ENCODE measurements at places on chromosomes 12 and 14. TPM values are rescaled to one million over a fixed set of nuclear protein-coding genes. Genes with fewer than 3 reads are reported as not detected.
A peak's percentile ranks its signal among the peaks of the same experiment; 100 is the strongest.

GRCh38 chr14:104735830-104736642, 12.0 kb downstream of the ADSS1 start:
- DNase-seq = peak; percentile 68

GRCh38 chr12:15774819-15775218, 14.4 kb downstream of the EPS8 start:
- peak; percentile 51 for DNase-seq

- no peak for DNase-seq
Measured at GRCh38 chr12:7879246-7879645, 6.5 kb upstream of the SLC2A14 start.

- no peak for DNase-seq
Measured at GRCh38 chr12:110249716-110250225, 31.3 kb upstream of the ATP2A2 start.

- no peak for DNase-seq
Measured at GRCh38 chr12:40435251-40435650, 210.5 kb downstream of the LRRK2 start.

- DNase-seq = no peak
Measured at GRCh38 chr14:100739306-100739705, 12.6 kb downstream of the DLK1 start.

GRCh38 chr12:65415826-65416225, 137.3 kb downstream of the MSRB3 start:
- DNase-seq = peak; percentile 58

BCAT1 gene
- total RNA-seq = 683 TPM

DNA sequence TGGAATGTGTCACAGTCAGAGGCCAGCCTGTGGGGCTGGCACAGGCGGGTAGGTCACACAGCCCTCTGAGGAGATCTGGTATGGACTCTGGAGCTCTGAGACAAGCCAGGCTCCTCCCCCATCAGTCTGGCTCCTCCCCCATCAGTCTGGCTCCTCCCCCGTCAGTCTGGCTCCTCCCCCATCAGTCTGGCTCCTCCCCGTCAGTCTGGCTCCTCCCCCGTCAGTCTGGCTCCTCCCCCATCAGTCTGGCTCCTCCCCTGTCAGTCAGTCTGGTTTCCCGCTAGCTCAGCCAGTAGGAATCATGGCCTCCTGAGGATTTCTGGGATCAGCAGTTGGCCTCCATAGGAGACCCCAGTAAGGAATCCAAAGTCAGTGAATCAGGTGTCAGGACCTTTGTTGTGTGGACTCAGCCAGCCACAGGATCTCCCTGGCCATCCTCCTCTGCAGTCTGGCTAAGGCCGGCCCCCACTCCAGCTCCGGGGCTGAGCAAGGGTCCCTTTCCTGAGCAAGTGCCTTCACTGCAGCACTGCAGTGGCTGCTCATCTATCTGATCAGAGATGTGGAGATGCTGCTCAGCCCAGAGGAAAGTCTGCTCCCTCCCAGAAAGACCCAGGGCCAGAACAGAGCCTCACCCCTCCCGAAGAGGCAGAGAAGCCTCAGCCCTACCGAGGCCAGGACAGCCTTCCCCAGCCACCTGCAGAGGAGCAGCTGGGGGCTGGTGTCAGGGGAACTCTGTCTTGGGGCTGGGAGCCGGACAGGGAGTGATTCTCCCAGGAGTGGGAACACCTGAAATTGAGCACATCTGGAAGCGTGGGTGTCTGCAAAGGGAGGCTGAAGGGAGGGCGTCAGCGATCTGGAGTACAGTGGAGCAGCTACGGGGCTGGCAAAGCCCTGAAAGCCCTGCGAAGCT, 35.7 kb downstream of the IQSEC3 start:
- no peak for DNase-seq

DNA sequence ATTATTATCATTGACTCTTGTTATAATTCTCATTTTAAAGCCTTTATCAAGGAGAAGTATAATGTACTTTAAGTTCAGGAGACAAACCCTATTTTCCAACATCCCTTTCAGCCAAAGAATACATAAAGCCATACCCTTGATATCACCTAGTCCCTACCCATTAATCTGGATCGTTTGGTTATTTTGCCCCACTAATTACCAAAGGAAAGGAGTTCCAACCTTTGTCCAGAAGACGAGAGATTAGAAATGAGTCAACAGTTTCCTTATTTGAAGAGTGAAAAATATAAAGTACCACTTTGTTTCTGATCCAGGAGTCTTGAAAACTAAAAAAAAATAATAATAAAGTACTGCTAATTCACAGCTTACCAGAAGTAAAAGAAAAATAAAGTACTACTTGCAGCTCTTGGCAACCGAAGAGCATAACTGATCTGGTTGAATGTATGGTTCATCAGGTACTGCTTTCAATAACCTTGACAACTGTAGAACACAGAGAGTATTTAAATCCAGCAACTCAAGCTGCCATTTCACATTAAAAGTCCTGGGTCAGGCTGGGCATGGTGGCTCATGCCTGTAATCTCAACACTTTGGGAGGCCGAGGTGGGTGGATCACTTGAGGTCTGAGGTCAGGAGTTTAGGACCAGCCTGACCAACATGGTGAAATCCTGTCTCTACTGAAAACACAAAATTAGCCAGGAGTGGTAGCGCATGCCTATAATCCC, 33.7 kb downstream of the LIMA1 start:
- DNase-seq = no peak

All from IMR-90 (cell line).